Activated naive CD4-positive, alpha-beta T cell treated with anti-CD3 and anti-CD28 coated beads, Interleukin-2, amount 50 U/mL, for 16 hours (primary cell): ENCODE measurements at places on chromosomes 3 and 15.
A peak's percentile ranks its signal among the peaks of the same experiment; 100 is the strongest.

DNA sequence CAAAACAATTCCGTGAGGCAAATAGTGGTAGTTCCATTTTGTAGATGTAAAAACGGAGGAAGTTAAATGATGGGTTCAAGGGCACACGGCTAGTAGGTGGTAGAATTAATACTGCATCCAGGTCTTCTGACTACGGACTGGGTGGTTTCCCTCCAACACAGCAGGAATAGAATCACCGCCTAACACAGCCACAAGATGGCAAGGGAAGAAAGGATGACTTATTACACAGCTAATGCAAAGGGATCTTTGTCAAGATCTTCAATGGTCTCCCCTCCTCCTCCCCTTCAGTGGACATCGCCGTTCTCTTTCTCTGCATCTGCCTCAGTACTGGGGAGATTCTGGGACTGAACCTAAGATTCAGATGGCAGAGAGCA, 524 bp upstream of the TOPBP1 start:
- peak; percentile 15 for DNase-seq

DNA sequence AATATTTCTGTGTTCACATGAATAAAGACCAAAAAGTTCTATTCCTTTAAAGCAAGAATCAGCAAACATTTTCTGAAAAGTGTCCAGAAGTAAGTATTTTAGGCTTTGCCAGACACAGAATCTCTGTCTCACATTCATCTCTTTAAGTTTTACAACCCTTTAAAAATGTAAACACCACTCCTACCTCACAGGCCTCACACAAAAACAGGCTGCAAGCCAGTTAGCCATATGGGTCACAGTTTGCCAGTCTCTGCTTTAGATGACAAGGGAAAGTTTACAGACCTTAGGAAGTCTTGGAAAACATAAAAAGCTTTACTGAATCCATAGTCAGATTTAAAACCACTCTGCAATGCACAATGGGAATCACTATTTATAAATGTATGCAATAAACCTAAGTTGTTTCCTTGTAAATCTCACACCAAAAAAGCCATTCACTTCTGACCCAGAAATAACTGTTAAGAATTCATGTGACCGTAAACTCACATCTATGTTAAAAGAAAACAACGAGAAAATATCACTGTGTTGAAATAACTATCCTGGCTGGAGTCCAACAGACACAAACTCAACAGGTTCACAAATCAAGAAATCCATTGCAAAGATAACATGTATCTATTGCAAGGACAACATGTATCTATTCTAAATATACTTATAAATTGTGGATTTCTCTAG, 308.2 kb downstream of the ULK4 start:
- DNase-seq = no peak

DNA sequence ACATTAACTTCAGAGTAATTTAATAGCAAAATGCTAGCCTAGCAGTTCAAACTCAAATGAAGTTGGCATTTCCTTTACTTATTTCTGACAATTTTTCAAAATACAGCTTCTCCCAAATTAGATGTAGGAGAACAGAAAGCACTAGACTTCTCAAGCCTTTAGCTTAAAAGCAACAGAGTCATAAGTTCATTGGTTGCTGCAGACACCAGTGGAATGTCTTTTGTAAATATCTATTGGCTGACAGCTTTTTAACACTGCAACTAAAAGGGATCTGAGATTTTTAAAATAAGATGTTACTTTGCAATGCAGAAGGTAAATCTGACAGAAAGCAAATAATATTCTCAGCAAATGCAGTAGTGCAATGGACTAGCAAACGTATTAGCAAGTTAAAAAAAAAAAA, 259.3 kb downstream of the TBL1XR1 start:
- no peak for DNase-seq

GRCh38 chr3:169172535-169172934, 491.0 kb downstream of the MECOM start:
- DNase-seq = no peak

DNA sequence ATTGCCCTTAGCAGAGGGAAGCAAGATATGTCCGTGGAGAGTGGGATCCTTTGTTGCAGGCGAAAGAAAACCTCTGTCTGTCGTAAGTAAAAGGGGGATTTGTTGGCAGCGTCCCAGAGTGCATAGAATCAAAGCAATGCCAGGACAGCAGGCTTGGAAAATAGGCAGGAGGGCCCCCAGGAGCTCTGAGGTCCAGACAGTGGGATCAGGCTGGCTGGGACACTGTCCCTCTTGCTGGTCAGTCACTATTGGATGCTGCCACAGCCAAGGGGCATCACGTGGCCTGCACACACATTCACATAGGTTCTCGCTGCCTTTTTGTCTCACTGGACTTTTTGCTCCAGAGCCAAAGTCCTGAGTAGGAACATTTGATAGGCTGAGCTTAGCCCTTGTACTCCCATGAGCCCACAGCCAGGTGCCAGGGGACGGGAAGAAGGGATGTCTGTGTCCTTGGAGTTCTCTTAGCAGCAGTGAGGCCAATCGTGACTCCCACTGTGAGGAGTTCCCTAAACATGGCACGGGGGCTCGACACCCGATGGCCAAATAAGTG, 10.7 kb downstream of the MUC20 start:
- no peak for DNase-seq

GRCh38 chr15:35308802-35309201, 223.7 kb upstream of the NANOGP8 start:
- DNase-seq = no peak

DNA sequence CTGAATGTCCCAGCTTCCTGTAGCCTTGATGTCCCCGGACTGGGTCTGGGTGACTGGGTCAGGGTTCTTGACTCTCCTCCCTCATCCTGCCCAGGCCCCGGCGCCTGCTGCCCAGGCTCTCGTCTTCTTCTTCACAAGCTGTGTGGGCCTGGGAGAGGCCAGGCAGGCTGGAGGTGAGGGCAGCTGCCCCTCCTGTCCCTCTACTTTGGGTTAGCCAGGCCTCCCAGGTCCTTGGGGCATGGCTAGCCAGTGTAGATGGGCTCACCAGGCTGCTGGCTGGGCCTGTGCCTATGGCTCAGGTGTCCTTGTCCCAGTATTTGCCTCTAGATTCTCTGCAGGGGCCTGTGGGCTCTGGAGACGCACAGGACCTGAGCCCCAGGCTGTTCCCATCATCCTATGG, 31.8 kb downstream of the TKT start:
- DNase-seq = no peak

DNA sequence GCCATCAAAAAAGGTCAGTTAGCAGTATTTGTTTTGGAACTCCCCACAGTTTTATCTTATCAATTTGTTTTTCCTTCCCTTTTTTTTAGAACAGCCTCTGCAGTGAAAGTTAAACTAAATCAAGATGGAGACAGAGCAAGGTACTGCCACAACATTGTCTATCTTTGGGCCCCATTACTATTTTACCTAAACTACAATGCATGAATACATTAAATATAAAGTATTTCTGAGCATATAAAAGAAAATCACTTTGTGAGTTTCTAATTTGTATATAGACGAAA, 139.5 kb downstream of the MEIS2 start:
- no peak for DNase-seq

GRCh38 chr15:101269479-101270223, 7.6 kb downstream of the SELENOS start:
- no peak for DNase-seq

DNA sequence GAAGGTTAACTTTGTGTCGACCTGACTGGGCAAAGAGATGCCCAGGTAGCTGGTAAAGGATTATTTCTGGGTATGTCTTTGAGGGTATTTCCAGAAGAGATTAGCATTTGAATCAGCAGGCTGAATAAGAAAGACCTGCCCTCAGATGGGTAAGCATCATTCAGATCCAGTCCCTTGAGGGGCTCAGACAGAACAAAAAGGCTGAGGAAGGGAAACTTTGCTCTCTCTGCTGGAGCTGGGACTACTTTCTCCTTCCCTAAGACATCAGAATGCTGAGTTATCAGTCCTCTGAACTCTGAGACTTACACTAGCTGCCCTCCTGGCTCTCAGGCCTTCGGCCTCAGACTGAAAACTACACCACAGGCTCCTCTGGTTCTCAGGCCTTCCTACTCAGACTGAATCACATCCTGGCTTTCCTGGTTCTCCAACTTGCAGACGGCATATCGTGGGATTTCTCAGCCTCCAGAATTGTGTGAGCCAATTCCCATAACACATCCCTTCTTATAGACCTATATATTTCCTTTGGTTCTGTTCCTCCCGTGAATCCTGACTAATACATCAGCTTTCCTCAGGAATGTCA, 982.9 kb downstream of the TUSC7 start:
- no peak for DNase-seq

- DNase-seq = no peak
Measured at GRCh38 chr3:64291956-64292355, 66.7 kb upstream of the PRICKLE2 start.

DNA sequence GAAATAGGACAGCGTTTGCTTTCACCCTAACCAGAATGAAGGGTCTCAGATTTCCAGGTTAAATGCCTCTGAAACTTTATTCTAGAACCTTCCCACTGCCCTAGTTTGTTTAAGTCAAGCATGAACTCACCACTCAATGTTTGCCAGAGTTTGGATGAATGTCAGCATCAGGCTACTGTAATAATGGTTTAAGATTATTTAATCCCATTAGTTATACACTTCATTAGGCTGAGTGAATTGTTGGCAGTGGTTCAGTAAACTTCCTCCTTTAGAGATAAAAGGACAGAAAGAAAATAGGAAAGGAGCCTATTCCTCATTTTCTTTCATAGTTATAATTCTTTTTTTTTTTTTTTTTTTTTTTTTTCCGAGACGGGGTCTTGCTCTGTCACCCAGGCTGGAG, 401.9 kb upstream of the TPRG1 start:
- DNase-seq = no peak

DNA sequence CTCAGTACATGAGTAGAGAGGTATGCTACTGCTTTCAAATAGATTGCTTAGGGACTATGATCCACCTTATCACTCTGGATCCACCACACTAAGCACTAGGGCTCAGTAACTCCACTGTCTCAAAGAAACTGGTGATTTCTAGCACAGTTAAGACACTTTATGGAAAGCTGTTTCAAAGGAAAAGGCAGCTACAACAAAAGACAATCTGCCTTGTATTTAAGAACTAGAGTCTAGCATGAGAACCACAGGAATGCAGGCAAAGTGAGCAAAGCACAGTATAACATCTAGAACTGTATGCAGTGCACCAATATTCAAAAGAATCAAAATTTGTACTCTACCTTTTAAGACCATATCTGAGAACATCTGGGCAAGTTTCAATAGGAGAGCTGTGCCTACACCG, 17.9 kb downstream of the TFRC start:
- no peak for DNase-seq

GRCh38 chr15:98358971-98359370, 289.4 kb upstream of the IGF1R start:
- no peak for DNase-seq

GRCh38 chr3:56800832-56801661, 702 bp downstream of the ARHGEF3 start:
- DNase-seq = no peak

- no peak for DNase-seq
Measured at GRCh38 chr3:122890077-122890719, 95.3 kb downstream of the SLC49A4 start.

GRCh38 chr3:58180940-58181587, 29.7 kb downstream of the DNASE1L3 start:
- no peak for DNase-seq

DNA sequence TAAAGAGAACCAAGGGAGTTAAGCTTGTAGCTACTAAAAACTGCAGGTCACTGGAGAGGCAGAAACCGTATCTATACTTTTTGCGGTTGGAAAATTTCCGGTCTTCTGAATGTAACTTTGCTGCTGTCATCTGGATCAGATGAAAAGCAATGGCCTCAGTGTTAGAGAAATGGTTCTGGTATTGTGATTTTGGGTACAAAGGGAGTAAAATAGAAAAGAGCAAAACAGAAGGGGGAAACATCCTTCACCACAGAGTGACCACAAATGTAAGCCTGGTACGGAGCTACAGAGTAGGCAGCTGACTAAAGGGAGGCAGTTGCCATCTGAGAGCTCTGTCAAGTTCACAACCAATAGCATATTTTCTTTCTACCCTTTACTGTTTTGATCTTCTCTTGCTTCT, 5.6 kb downstream of the CD96 start:
- DNase-seq = peak; percentile 19

DNA sequence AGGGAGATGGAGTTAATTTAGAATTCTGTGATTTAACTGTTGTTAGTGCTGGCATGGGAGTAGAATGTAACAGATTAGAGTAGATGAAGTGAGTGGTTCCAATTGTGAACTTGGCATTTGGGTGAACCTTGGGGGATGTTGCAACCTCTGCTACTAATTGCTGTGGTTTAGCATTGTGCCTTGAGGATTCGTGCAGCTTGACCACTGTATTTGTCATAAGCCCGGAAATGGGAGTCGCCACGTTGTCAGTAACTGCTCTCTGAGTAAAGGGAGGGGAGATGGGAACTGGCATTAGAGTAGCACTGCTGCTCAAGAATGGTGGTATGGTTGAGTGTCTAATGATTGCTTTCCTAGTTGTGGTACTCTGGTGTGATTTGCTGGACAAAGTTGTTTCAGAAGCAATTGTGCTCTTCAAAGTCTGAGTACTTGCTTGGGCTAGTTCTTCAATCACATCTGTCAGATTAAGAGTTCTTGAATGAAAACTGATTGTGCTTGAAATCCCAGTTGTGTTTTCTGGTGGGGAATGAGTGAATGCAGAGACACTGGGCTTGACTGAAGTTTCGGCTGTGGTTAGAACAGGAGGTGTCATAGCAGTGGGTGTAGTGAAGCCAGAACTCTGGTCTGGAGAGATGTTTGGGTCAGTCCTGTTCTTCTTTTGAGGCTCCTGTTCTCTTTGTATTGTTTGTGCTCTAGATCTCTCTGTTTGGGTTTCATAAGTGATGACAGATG, 15.4 kb downstream of the IGSF10 start:
- no peak for DNase-seq

GRCh38 chr3:30245858-30246622, 360.4 kb upstream of the TGFBR2 start:
- no peak for DNase-seq

GRCh38 chr3:142929109-142929508, 34.4 kb downstream of the PAQR9 start:
- peak; percentile 25 for DNase-seq

GRCh38 chr3:123783811-123784210, 100.3 kb downstream of the MYLK start:
- no peak for DNase-seq

GRCh38 chr3:31289584-31289983, 243.1 kb upstream of the STT3B start:
- no peak for DNase-seq

DNA sequence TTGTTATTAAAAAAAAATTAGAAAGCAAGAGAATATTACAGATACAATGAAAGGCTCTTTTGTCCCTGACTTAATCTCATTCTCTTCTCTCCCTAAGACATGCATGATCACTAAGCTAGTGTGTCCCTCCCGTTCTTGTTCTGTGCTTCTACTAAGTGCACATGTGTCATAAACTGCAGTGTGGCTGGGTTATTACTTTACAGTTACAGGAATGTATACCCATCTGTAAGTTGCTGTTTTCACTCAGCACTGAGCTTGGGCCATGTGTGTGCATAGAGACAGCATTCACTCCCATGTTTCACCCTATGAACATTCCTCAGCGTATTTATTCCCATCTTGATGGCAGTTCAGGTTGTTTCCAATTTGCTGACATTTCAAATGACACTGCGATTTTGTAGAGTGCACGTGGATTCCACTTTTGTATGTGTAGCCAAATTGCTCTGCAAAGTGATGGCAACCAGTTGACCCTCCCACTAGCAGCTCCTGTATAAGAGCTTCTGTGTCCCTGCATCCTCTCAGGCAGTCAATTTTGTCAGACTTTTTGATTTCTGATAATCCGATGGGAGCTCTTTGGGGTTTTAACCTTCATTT, 145.8 kb upstream of the UBE2E1 start:
- no peak for DNase-seq

- DNase-seq = peak; percentile 47
Measured at GRCh38 chr15:50907601-50908208, 778 bp upstream of the AP4E1 start.
